CD4-positive, alpha-beta memory T cell (primary cell): ENCODE measurements at places on chromosomes 5 and 9. TPM values are rescaled to one million over a fixed set of nuclear protein-coding genes. Genes with fewer than 3 reads are reported as not detected.

The CCL27 gene
- total RNA-seq: not detected

The MAP3K1 gene
- total RNA-seq: 139 TPM

The TUBB4B gene
- 103 TPM for total RNA-seq

The PRSS3 gene
- not detected for total RNA-seq

The GRXCR2 gene
- not detected for total RNA-seq

The NOL8 gene
- 104 TPM for total RNA-seq

The SLC46A2 gene
- total RNA-seq: not detected

The VLDLR gene
- 0.50 TPM for total RNA-seq

The CDO1 gene
- total RNA-seq: 1.4 TPM

The CDKN2B gene
- total RNA-seq: 0.64 TPM

The RNF183 gene
- not detected for total RNA-seq

The SPZ1 gene
- total RNA-seq: not detected

The ASPN gene
- not detected for total RNA-seq

The CBY3 gene
- 0.76 TPM for total RNA-seq

The PRR16 gene
- total RNA-seq: not detected

The SCGB3A1 gene
- not detected for total RNA-seq

The CCDC183 gene
- 2.3 TPM for total RNA-seq

The CACNA1B gene
- not detected for total RNA-seq

The SLC34A1 gene
- 0.11 TPM for total RNA-seq

The SPATA31C1 gene
- not detected for total RNA-seq

The SPATA9 gene
- total RNA-seq: not detected

The COL23A1 gene
- 0.25 TPM for total RNA-seq

The ZFP37 gene
- 2.9 TPM for total RNA-seq
